HCT116 (cell line): ENCODE measurements at places on chromosomes 3 and 15. TPM values are rescaled to one million over a fixed set of nuclear protein-coding genes. Genes with fewer than 3 reads are reported as not detected.
A peak's percentile ranks its signal among the peaks of the same experiment; 100 is the strongest.

DNA sequence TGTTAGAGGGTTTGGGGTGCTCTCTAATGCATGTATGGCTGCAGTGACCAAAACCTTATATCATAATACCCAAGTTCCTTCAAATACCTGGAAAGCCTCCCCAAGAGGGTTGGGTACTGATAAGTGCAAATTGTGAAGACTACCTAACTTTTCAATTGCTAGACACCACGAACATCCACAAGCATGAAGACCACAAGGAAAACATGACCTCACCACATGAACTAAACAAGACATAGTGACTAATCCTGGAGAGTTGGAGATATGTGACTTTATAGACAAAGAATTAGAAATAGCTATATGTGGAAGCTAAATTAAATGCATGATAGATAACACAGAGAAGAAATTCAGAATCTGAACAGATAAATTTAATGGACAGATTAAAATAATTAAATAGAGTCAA lies 23.9 kb upstream of the AADACL2 start:
- DNase-seq: no peak
- no peaks in the 10 kb centered on the region for H3K27me3 ChIP-seq
- H3K4me3 ChIP-seq: no peak overlapping the region
- no peaks in the 10 kb centered on the region for H3K36me3 ChIP-seq
- H3K4me1 ChIP-seq: no peaks in the 10 kb centered on the region

- H3K36me3 ChIP-seq: no peaks in the 10 kb centered on the region
- no peaks in the 10 kb centered on the region for H3K4me1 ChIP-seq
- DNase-seq: no peak
- H3K4me3 ChIP-seq: no peak overlapping the region
- no peak overlapping the region for H3K27ac ChIP-seq
Measured at GRCh38 chr15:82174471-82175235, 87.9 kb downstream of the EFL1 start.

- H3K27ac ChIP-seq: no peak overlapping the region
- no peaks in the 10 kb centered on the region for H3K36me3 ChIP-seq
- no peak for DNase-seq
- H3K4me1 ChIP-seq: no peaks in the 10 kb centered on the region
- no peak overlapping the region for H3K4me3 ChIP-seq
- no peaks in the 10 kb centered on the region for H3K27me3 ChIP-seq
Measured at GRCh38 chr15:28026221-28026620, 72.9 kb downstream of the OCA2 start.

Gene ZNF860
- total RNA-seq: 2.9 TPM

- peaks cover 35% of the 10 kb centered on the region for H3K36me3 ChIP-seq
- no peak for DNase-seq
- H3K27ac ChIP-seq: no peak overlapping the region
- H3K4me1 ChIP-seq: peaks cover 35% of the 10 kb centered on the region; the same call in 1 of the 2 replicates
Measured at GRCh38 chr3:156689608-156690007, 15.2 kb downstream of the TIPARP start.

GRCh38 chr3:71951361-71951760 lies 166.4 kb upstream of the PROK2 start:
- peaks cover 25% of the 10 kb centered on the region for H3K27me3 ChIP-seq
- H3K27ac ChIP-seq: no peak overlapping the region
- DNase-seq: no peak
- H3K4me3 ChIP-seq: no peak overlapping the region
- H3K36me3 ChIP-seq: no peaks in the 10 kb centered on the region

GRCh38 chr3:78322780-78323179 lies 1282.9 kb downstream of the ROBO2 start:
- no peaks in the 10 kb centered on the region for H3K4me1 ChIP-seq
- no peak overlapping the region for H3K4me3 ChIP-seq
- no peaks in the 10 kb centered on the region for H3K27me3 ChIP-seq
- H3K36me3 ChIP-seq: no peaks in the 10 kb centered on the region

Gene PLA2G4B
- 4.7 TPM for total RNA-seq

- no peak overlapping the region for H3K27ac ChIP-seq
- DNase-seq: no peak
- no peaks in the 10 kb centered on the region for H3K36me3 ChIP-seq
- peaks cover 18% of the 10 kb centered on the region for H3K4me1 ChIP-seq
- no peak overlapping the region for H3K4me3 ChIP-seq
Measured at GRCh38 chr3:108093616-108094015, 2.8 kb upstream of the CD47 start.

- no peak overlapping the region for H3K4me3 ChIP-seq
- peaks cover 12% of the 10 kb centered on the region; the same call in 1 of the 2 replicates for H3K36me3 ChIP-seq
- no peaks in the 10 kb centered on the region for H3K27me3 ChIP-seq
- no peak overlapping the region for H3K27ac ChIP-seq
- no peak for DNase-seq
- H3K4me1 ChIP-seq: peaks cover 33% of the 10 kb centered on the region
Measured at GRCh38 chr3:48552111-48552951, 4.3 kb downstream of the PFKFB4 start.

DNA sequence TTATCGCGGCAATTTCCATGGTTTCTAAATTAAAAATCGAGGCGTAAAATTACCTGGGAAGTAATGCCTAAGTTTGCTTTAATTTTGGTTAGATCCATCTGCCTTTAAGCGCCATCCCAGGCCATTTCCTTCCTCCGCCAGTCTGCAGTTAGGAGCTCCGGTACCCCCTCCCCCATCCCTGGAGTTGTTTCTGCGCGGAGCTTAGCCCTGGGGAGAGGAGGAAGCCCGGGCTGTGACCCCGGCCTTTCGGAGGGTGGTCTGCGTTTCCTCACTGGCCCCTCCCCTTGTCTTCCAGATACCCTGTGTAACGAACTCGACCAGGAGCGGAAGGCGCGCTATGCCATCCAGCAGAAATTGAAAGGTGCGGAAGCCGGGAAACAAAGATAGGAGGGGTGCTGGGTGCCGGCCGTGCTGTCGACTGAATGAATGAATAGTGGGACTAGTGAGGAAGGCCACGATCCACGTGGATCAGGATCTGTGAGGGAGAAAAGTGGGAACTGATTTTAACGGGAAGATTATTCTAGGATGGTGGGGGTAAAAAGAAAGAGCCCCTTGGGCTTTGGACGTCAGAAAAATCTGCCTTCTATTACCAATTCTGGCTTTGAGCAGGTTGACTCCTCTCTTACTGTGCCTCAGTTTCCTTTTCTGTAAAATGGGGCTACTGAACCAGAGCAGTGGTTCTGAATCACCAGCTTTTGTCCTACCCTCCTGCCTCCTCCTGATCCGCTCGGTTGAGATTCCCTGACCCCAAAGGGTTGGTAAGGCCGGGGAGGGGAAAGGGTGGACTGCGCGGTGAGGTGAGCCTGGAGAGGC lies 6.7 kb downstream of the RNU6-1 start:
- H3K27me3 ChIP-seq: no peaks in the 10 kb centered on the region
- no peak for DNase-seq
- H3K27ac ChIP-seq: no peak overlapping the region
- H3K4me1 ChIP-seq: no peaks in the 10 kb centered on the region
- no peak overlapping the region for H3K4me3 ChIP-seq

DNA sequence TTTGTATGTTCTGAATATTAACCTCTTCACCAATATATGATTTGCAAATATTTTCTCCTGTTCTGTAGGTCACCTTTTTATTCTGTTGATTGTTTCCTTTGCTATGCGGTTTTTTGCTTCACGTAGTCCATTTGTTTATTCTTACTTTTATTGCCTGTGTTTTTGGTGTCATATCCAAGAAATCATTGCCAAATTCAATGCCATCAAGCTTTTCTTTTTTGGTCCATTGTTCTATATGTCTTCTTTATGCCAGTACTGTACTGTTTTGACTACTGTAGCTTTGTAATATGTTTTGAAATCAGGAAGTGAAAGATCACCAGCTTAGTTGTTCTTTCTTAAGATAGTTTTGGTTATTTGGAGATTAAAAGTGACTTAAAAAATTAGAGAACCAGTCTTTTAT lies 4.2 kb downstream of the PARP15 start:
- peaks cover 3% of the 10 kb centered on the region; the same call in 1 of the 2 replicates for H3K4me1 ChIP-seq
- H3K36me3 ChIP-seq: no peaks in the 10 kb centered on the region
- H3K27ac ChIP-seq: no peak overlapping the region
- no peaks in the 10 kb centered on the region for H3K27me3 ChIP-seq
- no peak for DNase-seq

GRCh38 chr3:27094721-27095120 lies 274.5 kb downstream of the NEK10 start:
- no peaks in the 10 kb centered on the region for H3K4me1 ChIP-seq
- H3K27me3 ChIP-seq: peaks cover 5% of the 10 kb centered on the region; the same call in 1 of the 2 replicates
- no peaks in the 10 kb centered on the region for H3K36me3 ChIP-seq
- no peak overlapping the region for H3K4me3 ChIP-seq
- H3K27ac ChIP-seq: no peak overlapping the region

Gene SCN11A
- 0.05 TPM for total RNA-seq

Gene GATM
- total RNA-seq: 3.1 TPM

GRCh38 chr3:129974833-129975704 lies 549 bp downstream of the TRH start:
- H3K36me3 ChIP-seq: no peaks in the 10 kb centered on the region
- no peak for DNase-seq
- no peaks in the 10 kb centered on the region for H3K4me1 ChIP-seq

Gene TEX55
- not detected for total RNA-seq

GRCh38 chr15:70043590-70043989 lies 54.1 kb downstream of the TLE3 start:
- H3K27me3 ChIP-seq: peaks cover 8% of the 10 kb centered on the region; the same call in 1 of the 2 replicates
- no peak for DNase-seq

DNA sequence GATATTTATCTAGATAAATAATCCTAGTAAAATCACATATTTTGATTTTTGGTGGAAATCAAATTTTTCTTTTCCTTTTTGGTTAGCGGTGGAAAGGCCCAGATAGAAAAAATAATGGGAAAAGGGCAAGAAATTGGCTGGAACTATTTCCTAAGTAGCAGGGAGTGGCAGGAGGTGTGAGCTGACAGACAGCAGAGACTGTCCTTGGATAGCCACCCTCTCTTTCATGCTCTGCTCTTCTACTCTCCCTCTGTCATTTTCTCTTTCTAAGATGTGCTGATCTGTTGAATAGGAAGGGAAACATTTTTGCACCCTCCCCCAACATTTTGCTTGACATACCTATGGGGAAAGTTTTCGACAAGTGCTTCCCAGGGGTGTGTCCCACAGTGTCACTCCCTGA lies 18.9 kb upstream of the ONECUT1 start:
- no peak overlapping the region for H3K27ac ChIP-seq
- no peaks in the 10 kb centered on the region for H3K36me3 ChIP-seq
- H3K27me3 ChIP-seq: peaks cover 31% of the 10 kb centered on the region
- DNase-seq: no peak
- H3K4me3 ChIP-seq: no peak overlapping the region

DNA sequence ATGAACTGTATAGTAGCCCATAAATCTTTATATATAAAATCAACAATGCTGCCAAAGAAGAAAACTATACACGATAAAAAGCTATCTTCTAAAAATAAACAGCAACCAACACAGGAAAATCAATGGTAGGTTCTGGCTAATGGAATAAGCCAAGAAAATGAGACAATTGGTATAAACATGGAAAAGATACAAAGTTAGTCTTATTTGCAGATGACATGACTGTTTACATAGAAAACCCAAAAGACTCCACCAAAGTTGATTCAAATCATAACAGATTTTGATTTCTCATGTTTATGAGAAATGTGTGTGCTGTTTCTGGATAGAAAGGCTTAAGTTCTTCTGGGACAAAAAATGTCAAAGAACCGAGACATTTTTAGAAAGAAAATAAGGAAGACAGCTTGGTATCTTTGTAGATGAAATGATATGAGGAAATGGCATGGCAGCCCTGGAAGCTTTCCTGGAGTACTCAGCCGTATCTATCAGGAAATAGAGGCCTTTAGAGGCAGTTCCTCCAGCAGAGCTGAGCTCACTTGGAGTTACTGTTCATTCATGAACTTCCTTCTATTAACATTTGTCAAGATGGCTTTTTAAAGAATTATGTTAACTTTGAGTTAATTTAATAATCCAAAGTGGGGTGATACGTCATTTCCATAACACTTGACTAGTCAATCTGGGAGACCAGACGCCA lies 36.7 kb upstream of the VILL start:
- H3K27me3 ChIP-seq: no peaks in the 10 kb centered on the region
- H3K27ac ChIP-seq: no peak overlapping the region
- no peaks in the 10 kb centered on the region for H3K4me1 ChIP-seq
- H3K36me3 ChIP-seq: no peaks in the 10 kb centered on the region
- DNase-seq: no peak
- no peak overlapping the region for H3K4me3 ChIP-seq

GRCh38 chr3:32835961-32836360 lies 18.2 kb downstream of the TRIM71 start:
- peaks cover 24% of the 10 kb centered on the region for H3K27me3 ChIP-seq
- H3K4me3 ChIP-seq: no peak overlapping the region
- H3K27ac ChIP-seq: no peak overlapping the region
- no peaks in the 10 kb centered on the region for H3K36me3 ChIP-seq
- no peak for DNase-seq
- no peaks in the 10 kb centered on the region for H3K4me1 ChIP-seq

DNA sequence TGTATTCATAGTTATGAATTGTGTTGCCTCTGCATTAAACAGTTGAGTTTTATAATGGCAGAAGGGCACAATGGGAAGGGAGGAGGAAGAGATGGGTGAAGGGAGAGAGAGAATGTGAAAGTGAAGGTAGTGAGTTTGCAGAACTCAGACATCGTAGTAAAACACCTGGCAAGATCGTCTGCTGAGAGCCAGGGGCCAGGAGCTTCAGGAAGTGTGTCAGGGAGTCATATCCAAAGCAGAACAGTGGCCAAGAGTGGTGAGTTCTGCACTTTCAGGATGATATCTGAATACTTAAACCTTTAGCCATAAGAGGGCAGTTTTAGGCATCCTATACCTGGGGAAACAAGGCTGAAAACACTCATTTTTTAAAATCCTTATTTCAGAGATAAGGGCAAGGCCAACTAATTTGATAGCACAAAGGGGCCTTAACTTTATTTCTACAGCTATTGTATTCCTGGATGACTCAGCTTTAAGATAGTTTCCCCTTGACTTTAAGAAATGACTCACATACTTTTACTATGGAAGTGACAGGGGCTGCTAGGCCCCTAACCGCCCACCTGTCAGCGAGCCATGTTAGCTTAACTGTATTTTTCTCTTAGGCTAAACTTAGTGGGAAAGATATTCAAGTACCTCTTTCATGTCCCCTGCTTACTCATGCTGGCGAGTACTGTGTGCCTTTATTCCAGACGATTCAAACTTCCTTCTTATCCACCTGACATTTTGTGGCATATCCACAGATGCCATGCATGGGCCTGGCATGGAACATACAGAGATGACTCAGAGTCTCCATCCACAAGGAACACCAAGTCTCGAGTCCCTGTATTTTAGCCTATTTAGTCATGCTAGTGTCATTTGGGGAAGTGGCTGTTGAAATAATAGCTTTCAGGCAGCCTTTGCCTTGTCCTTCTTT lies 53.9 kb downstream of the RLBP1 start:
- peak overlapping the region; percentile 79 for H3K27ac ChIP-seq
- H3K4me3 ChIP-seq: no peak overlapping the region
- no peaks in the 10 kb centered on the region for H3K36me3 ChIP-seq
- no peaks in the 10 kb centered on the region for H3K27me3 ChIP-seq
- peak; percentile 91 for DNase-seq

GRCh38 chr15:93073465-93073952 lies 15.5 kb downstream of the RGMA start:
- no peak for DNase-seq
- H3K4me3 ChIP-seq: peak overlapping the region; percentile 79
- peaks cover 8% of the 10 kb centered on the region for H3K4me1 ChIP-seq
- no peaks in the 10 kb centered on the region for H3K36me3 ChIP-seq
- peaks cover 10% of the 10 kb centered on the region; the same call in 1 of the 2 replicates for H3K27me3 ChIP-seq
